ENCODE measurements at places on chromosomes 16 and 17. TPM values are rescaled to one million over a fixed set of nuclear protein-coding genes. Genes with fewer than 3 reads are reported as not detected.
A peak's percentile ranks its signal among the peaks of the same experiment; 100 is the strongest.

GRCh38 chr17:63881935-63882601 is at the start of gene GH2:
Gene GH2 (minus strand): TSS chr17:63881944. CDS start chr17:63881801, 143 bp downstream.
- DNase-seq, result peak; percentile 81

DNA sequence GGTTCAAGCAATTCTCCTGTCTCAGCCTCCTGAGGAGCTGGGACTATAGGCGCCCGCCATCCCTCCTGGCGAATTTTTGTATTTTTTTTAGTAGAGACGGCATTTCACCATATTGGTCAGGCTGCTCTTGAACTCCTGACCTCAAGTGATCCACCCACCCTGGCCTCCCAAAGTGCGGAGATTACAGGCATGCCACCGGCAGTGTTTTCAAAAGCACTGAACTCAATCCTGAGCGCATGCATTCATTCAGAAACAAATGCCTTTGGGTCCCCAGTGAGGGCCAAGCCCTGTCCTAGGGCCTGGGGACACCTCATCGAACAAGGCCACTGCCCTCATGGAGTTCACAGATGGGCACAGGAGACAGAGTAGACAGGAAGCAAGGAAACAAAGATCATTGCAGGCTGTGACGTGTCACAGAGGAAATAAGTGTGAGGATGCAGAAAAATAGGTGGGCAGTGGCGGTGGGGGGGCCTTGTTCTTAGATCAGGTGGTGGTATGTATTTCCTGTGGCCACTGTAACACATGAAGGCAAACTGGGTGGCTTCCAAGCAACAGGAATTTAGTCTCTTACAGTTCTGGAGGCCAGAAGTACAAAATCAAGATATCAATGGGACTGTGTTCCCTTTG is 12.5 kb downstream of the TMEM114 start:
- DNase-seq, result no peak

DNA sequence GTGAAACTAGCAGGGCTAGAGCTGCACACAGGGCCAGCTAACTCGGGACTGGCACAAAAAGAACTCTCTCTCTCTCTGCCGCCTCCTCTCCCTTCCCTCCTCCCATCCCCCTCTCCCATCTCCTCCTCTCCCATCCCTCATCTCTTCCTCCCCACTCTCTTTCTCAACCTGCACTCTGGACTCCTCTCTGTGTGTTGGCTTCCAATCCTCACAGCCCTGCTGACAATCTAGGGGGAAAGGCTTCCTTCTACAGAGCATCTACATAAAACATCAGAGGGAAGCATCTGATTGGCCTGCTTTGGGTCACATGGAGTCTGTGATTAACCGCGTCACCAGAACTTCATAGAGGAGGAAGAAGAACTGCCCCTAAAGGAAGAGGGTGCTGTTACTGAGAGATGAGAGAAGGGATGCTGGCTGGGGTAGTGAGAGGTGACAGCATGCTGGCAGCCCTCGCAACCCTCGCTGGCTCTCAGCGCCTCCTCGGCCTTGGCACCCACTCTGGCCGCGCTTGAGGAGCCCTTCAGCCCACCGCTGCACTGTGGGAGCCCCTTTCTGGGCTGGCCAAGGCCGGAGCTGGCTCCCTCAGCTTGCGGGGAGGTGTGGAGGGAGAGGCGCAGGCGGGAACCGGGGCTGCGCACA is 12.8 kb upstream of the ZFP90 start:
- DNase-seq, result no peak

DNA sequence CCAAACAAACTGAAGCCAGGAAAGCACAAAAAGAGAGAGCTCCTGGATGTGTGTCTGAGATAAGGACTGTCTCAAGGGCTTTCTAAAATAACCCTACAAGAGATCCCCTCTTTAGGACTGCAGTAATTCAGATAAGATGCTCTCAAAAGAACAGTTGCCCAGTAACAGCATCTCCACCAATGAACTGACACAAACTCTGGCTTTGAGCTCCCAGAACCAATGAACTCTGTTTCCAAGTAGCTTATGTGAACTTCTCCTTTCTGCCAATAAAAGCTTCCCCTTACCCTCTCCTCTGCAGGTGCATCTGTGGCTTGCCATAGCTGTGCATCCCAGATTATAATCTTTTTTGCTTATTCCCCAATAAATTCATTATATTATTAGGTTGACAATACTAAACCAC is 421.5 kb downstream of the SLC39A11 start:
- DNase-seq, result no peak

DNA sequence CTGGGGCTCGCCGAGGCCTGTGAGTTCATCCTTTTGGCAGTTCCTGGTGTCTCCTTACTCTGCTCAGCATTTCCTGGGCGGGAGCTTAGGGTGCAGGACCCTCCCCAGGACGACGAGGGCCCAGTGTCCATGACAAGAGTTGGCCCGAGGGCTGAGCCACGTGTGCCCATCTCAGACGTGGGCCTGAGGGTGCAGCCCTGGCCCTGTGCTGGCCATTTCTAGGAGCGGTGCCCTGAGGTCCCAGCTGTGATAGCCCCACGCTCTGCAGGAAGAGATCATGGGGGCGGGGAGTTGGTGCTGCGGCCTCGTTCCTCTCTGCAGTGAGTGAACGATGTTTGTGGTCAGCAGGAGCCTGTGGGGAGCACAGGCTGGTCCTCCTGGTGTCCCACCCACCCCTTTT is 6.0 kb upstream of the MC1R start:
- no peak for DNase-seq

Gene CEP131
- total RNA-seq, result 28.4 TPM

DNA sequence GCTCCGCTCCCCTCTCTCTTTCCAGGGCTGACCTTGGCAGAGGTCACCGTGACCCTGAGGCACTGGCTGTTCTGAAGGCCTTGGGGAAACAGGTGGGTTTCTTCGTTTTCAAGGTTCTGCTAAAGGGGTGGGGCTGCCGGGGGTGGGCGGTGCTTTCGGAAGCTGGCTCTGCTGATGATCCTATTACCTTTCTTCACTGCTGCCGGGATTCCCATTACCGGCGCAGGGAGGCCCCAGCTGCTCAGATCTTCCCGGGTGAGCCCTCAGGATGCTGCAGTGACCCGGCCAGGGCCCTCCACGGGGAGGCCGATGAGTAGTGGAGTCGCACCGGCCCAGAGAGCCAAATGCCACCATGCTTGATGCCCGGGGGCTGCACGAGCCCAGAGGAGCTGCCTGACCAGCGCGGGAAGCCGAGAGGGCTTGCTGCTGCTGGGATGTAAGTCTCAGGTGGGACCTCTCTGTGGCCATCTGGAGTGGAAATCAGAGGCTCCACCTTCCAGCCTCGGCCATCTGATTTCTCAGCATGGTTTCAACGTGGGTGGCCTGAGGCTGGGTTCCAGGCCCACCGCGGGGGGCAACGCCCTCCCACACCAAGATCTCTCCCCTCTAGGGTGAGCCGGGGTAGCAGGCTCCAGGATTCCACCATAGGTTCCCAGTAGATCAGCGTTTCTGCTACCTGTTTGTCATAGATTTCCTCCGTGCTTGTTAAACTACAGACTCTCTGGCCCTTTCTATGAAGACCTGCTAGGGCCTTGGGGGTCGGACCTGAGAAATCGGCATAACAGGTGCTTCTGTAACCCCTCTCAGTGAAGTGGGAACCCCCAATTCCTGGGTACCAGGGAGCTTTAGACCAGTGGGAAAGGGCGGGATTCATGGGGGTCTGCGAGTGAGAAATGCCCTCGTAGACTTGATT is 21.6 kb upstream of the ADCY7 start:
- DNase-seq, result no peak

- peak; percentile 93 for DNase-seq
These were observed at the start of the genes KARS1 and TERF2IP for GRCh38 chr16:75647492-75648264. Gene KARS1 (minus strand): TSS chr16:75647665. CDS start chr16:75647639, 26 bp downstream. Gene TERF2IP (plus strand): TSS chr16:75647773. CDS start chr16:75647883, 110 bp downstream.

- no peak for DNase-seq
These were observed 110.4 kb upstream of the PMFBP1 start for GRCh38 chr16:72282362-72282761.

DNA sequence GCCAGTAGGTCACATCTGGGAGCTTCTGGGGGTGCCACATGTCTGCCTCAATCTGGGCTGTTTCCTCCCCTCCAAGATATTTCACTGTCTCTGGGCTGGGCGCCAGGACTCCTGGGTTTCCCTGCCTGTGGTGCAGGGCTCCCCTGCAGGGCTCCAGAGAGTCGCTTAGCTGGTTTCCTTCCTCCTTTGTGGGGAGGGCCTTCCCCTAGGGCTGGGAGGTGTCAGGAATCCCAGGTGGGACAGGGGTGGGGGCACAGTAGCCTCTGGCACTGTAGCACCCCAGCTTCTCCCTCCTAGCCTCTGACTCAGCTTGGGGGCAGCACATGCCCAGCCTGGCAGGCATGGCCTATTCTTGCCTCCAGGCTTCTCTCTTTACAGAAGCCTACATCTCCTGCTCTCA is 2.6 kb downstream of the RARA start:
- no peak for DNase-seq

GRCh38 chr17:69223809-69224208 is 4.8 kb downstream of the ABCA10 start:
- DNase-seq, result no peak

DNA sequence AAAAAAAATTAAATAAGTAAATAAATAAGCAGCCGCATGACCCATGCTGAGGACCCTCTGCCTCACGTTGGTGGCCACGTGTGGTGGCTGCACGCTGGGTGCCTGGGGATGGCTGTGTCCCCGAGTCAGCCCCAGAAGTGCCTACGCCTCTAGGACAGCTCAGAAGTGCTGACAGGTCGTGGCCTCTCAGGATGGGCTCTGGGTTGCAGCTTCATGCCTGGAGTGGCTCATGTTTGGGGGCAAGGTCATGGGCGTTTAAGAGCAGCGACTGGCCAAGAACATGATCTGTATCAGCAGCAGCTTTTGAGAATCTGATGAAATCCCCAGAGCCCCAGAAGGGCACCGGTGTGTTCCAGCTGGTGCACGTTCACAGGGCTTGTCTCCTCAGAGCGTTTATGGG is 26.8 kb upstream of the CAPN15 start:
- DNase-seq, result no peak

Gene KRTAP4-3
- not detected for total RNA-seq

GRCh38 chr16:72722552-72722951 is 325.4 kb downstream of the ZFHX3 start:
- DNase-seq, result no peak

DNA sequence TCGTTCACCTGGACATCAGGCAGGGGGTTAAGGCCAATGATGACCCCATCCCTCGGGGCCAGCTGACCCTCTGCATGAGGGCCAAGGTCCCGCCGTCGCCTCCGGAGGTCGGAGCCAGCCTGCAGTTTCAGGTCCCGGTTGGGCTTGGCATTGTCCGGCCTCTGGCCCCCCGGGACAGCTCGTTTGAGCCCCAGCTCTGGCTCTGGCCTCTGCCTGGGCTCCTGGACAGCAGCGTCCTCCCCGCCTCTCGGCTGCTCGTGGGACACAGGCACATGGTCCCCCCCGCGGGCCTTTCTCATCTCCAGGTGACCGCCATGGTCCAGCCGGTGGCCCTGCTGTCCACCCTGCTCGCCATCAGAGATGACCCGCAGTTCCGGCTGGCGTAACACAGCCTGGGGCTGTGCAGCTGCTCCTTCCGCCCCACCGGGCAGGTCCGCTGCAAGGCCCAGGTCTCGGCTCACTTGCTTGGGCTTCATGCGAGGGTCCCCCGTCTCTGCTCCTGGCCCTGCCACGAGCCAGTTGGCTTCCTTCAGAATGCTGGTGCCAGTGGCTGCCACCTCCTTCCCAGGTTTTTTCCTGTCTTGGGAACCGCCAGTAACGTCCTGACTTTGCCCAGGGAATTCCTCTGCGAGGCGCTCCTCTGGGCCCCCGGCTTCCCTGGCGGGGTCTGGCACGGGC is 6.7 kb downstream of the NDUFAF8 start:
- no peak for DNase-seq

DNA sequence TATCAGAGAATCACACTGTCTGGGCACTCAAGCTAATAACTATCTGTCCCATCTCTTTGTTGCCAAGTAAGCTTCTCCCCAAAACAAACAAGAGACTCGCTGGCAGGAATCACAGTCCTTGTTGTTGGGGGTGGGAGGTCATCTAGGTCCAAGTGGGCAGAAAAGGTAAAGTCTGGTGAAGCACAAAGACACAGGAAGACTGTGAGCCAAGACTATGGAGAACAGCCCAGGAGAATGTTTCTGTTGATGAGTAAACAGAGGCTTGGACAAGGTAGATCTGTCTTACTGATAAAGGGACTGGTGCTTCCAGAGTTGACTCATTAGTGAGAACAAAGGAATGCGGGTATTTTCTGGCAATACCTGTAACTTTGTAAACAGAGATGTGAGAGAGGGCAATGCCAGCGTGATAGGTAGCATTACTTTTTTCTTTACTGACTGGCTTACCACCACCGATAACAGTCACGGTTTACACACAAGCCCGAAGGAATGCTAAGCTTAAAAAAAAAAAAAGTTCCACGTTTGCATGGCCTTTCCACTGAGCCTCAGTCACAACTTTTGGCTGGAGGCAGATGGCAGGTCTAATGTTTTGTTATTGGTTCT is 11.5 kb upstream of the MMD start:
- DNase-seq, result peak; percentile 76

- DNase-seq, result no peak
These were observed 84.7 kb downstream of the TUBD1 start for GRCh38 chr17:59807892-59808509.

DNA sequence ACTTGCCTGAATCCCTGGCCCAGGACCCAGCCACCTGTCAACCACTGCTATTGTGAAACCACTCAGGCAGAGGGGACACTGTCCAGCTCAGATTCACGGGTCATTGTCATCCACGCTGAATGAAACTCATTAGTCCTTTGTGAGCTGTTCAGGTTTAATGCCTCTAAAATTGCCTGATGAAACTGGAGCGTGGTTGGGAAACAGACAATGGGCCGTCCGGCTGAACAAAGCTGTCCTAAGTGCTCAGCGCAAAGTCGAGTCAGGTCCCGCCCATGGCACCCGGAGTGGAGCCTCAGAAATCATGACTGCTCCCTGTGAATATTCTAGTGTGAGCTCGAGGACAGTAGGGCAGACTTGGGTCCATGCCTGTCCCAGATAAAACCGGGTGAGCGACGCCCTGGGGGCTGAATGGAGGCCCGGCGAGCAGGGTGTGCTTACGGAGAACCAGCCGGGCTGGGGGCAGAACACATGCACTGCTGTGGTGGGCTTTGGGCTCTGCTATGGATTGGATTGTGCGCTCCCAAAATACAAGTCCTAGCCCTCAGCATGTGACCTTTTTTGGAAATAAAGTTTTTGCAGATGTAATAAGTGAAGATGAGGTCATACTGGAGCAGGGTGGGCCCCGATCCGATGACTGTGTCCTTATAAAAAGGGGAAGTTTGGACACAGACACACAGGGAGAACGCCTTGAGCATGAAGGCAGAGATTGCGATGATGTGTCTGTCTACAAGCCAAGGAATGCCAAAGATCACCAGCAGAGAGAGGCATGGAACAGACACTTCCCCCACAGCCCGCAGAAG is 12.9 kb upstream of the CMIP start:
- no peak for DNase-seq
